ENCODE measurements at places on chromosomes 5 and 9. TPM values are rescaled to one million over a fixed set of nuclear protein-coding genes. Genes with fewer than 3 reads are reported as not detected.

- peak; percentile 49 for DNase-seq
Observed at GRCh38 chr5:132467287-132467984, 23.1 kb downstream of the IRF1 start.

- DNase-seq = peak; percentile 77
Observed at GRCh38 chr5:56415356-56415765, 182.2 kb upstream of the ANKRD55 start.

- DNase-seq = no peak
Observed at GRCh38 chr9:73173557-73174329, 22.1 kb downstream of the ANXA1 start.

DNA sequence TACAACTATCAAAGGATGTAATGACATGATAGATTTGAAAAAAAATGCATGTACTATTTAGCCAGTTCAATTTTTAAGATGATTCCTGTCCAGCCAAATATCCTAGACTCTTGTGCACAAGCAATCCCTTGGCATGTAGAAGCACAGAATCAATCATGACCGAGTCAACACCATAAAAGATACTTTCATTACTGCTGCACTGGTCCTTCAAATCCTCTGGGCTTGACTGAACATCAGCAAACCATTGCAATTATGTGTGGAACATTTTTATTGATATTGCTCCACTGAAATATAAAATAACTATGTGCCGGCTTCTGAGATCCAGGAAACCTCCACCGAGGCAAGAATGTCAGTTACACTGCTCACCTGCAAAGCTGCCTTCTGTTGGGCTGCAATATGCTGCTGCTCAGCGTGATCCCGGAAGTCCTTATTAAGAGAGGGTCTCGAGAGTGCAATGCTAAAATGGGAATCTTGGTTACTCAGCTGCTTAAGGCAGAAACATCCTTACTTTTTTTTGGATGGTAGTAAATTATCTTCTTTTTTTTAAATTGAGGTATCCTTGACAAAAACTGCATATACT is 28.7 kb downstream of the INIP start:
- no peak for DNase-seq

DNA sequence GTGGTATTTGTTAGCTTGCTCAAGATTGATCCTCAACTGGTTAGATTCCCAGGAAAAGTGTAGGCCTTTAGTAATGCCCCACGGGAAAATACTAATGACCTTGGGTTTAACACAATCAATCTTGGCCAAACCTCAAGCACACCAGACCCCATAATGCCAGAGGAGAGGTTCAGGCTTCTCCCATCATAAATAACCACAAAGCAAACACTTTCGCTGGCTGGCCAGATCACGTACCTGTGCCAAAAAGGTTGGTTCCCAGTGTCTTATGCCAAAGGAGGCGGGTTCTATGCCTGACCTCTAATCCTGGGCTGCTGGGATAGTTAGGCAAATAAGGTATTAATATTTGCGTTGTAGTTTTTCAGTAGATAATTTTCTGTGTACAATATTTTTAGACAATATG is 379.2 kb upstream of the CDH18 start:
- no peak for DNase-seq

- no peak for DNase-seq
Observed at GRCh38 chr5:124462751-124463150, 283.7 kb downstream of the ZNF608 start.

DNA sequence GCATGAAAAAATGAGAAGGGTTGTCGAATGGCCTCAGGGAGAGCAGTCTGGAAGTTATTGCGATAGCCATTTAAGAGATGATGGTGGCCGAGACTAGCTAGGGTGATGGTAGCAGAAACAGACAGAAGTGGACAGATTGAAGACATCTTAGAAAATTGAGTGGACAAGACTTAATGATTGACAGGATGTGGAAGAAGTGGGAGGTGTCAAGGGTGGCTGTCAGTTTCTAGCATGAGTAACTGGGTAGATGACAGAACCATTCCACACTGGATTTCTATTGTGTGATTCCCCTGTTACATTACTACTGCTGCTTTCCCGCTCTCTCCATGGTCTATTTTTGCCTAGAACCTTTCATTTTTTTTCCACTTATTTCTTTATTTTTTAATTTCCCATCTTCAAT is 12.6 kb downstream of the CHMP5 start:
- no peak for DNase-seq

- no peak for DNase-seq
Observed at GRCh38 chr5:95655575-95655974, 9.0 kb downstream of the RFESD start.

GRCh38 chr5:119070578-119070827 is 384 bp upstream of the DMXL1 start:
- no peak for DNase-seq

- peak; percentile 39 for DNase-seq
Observed at GRCh38 chr5:149366169-149366729, 8.4 kb downstream of the PCYOX1L start.

GRCh38 chr5:9401786-9402472 is 143.9 kb downstream of the SEMA5A start:
- DNase-seq = no peak

DNA sequence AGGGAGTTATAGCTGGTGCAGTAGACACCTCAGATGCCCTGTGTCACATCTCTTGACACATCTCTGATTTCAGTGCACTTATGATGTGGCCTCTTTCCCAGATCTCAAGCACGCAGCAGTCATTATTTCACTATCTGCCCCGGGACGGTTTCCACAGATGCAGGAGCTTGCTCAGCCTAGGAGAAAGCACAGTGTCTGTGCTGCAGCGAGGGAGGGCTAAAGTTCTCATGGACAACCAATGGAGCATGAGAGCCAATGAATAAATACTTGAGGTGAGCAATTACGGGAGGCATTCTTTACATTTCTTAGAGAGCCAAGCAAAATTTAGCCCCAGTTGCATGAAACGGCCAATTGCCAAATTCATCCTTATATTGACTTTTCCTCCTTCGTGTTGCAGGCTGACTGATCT is 7.4 kb upstream of the MOB3B start:
- no peak for DNase-seq

- no peak for DNase-seq
Observed at GRCh38 chr5:15238006-15238405, 262.0 kb upstream of the FBXL7 start.

- no peak for DNase-seq
Observed at GRCh38 chr5:161098516-161098915, 246.5 kb upstream of the ATP10B start.

GRCh38 chr5:3639175-3639574 is 43.5 kb downstream of the IRX1 start:
- no peak for DNase-seq

DNA sequence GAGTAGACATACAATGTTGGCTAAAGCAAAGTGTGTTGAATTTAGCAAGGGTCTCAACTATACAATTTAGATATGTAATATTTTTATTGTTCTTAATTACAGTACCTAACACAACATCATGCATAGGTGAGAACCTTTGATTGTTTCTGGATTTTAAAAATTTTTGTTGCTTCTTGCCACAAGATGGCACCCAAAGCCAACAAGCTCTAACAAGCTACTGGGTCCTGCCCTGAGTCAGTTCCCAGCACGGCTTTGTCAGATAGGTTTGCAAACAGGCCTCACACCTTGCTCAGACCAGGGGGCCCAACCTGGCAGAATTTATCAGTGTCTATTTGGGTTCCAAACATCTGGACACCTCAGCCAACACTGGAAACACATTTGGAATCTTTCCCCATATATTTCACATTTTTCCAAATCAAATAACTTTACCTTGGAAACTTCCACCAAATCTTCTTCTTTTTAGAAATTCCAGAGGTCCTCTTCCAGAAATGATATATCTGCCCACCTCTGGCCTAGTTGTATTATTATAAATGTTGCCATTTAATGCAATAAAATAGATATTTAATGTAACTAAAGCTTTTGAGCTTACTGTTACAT is 49.5 kb upstream of the EGFLAM start:
- peak; percentile 5 for DNase-seq

DNA sequence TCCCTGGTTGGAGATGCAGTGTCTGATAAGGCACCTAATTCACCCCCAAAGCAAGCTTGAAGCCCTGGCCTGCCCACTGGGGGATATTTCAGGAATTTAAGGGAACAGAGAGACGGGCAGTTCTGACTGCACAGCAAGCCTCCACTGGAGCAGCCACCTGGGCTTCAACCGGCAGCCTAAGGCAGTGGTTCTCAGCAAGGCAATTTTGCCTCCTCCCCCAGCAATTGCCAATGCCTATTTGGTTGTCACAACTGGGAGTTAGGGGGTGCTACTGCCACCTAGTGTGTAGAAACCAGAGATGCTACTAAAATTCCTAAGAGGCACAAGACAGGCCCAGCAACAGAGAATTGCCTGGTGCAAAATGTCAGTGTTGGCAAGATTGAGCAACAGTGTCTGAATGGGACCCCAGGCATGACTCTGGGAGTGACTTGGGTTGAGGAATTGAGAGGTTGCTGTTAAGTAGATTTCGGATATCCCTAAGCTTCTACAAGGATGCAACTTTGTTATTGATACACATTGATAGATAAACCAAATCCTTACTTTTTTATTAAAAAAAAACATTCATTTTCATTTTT is 58.7 kb upstream of the CTSL start:
- DNase-seq = no peak

DNA sequence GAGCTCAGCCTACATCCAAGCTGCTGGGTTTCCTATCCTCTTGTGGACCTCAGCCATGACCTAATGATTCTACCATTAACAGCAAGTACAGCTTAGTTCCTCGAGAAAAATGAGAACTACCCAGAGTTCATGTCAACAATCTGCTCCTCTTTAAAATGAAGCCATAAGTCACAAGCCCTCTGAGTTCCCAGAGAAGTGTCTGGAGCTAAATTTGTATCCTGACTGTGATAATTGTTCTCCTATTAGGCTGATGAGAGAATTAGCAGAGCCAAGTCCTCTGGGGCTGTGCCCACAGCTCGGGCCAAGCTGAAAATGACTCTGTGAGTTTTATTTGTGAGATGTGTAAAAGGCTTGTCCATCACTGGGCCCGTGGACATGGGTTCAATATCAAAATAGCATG is 145.1 kb upstream of the SMIM23 start:
- DNase-seq = no peak

DNA sequence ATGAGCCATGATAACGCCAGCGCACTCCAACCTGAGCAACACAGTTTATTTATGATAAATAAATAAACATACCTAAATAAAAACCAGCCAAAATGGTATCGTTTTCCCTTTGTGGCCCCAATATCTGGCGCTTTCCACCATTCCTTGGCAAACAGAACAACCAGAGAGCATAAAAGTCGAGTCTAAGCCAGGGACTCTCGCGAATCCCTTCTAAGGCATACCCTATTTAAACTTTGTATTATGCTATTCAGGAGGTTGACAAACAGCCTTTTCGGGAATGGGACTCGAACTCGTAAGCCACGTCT is 386 bp upstream of the MATR3 start:
- no peak for DNase-seq

GRCh38 chr5:53871050-53871449 is 310.6 kb downstream of the NDUFS4 start:
- no peak for DNase-seq

- DNase-seq = peak; percentile 85
Observed at GRCh38 chr5:154610321-154611154, 132.5 kb upstream of the HAND1 start.

DNA sequence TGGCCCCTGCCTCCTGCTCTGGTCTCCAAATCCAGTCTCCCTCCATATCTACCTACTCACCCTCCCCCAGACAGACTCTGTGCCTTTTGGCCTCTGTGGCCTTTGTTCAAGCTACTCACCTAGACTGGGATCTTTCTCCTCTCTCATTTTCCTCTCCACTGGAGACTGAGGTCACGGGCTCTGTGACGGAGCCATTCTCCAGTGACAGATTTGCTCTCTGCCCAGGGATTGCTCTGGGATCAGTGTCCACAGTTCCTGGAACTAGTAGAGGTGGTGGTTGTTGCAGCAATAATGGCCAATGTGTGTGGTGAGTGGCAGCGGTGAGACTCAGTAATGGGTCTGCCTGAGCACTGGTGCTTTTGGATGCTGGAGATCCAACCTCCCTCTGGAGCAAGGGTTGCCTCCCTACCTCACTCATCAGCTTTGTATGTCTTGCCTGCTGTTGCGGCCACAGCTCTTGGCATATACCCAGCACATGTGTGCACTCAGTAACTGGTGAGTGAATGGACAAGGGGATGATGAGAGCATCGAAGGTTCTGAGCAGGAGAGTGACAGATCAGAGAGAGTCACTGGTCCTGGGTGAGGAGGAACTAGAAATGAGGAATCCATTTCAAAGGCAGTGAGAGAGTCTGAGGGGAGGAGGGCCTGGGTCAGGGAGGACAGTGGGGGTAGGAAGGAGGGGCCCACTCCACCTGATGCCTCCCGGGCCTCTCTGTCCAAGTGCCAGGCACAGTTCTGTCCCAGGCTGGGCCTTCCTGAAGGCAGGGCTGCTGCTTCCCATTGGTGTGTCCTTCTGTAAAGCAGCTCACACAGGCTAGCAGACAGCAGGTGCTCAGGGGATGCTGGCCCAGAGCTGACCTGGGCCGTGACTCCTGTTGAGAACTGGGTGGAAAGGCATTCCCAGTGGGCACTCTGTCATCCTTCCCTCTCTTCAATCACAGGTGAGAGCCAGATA is 96.5 kb upstream of the PITX1 start:
- DNase-seq = peak; percentile 39

DNA sequence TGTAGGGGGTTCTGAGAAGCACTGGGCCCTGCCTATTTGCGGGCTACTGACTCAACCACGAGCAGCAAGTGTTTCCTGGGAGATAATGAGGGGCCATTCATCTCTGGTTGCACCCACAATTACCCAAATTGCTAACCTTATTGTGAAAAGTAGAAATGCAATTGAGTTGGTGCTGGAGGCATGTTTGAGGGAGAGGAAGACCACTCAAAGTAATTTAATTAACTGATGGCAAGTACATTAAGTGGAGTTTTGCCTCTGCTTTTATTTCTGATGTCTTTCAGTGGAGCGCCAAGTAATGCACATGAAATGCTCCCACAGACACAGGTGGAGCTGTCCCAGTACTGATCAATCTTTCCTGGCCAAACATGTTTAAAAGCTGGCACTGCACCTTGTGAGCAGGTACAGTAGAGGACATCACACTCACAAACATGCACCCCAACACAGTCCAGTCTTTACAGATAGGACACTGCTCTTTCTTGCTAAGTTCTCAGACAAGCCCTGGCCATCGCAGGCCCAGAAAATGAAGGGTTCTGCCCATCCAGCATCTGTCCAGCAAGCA is 195.4 kb downstream of the HSPA4 start:
- no peak for DNase-seq

DNA sequence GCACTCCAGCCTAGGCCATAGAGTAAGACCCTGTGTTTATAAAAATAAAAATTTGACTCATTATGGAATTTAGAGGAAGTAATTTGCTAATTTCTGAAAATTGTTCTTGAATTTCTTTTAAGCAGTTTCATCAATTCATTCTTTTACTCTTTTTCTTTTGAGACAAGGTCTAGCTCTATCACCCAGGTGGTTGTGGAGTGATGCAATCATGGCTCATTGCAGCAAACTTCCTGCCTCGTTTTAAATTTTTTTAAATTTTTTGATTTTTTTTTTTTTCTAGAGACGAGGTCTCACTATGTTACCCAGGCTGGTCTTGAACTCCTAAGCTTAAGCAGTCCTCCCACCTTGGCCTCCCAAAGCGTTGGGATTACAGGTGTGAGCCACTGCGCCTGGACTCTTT is 3.1 kb upstream of the CAMLG start:
- DNase-seq = no peak

Gene KIAA1958
- polyA plus RNA-seq = 0.54 TPM

Gene ZDHHC11
- 5.1 TPM for polyA plus RNA-seq

Gene PHF24
- 0.39 TPM for polyA plus RNA-seq

Gene STPG3
- polyA plus RNA-seq = not detected

Gene RMRP
- polyA plus RNA-seq = not detected

Gene GFI1B
- polyA plus RNA-seq = 0.76 TPM

Gene PDE6A
- 1.3 TPM for polyA plus RNA-seq

Gene TPPP
- 5.7 TPM for polyA plus RNA-seq

Gene SLC36A2
- polyA plus RNA-seq = not detected

Gene EEIG1
- polyA plus RNA-seq = 123 TPM

Gene FBXO10
- polyA plus RNA-seq = 1.4 TPM

Gene PTCH1
- polyA plus RNA-seq = 2.2 TPM

Gene KIF12
- polyA plus RNA-seq = 61.3 TPM
